ELF-1 (cell line): ENCODE measurements at places on chromosomes 2 and 18.

DNA sequence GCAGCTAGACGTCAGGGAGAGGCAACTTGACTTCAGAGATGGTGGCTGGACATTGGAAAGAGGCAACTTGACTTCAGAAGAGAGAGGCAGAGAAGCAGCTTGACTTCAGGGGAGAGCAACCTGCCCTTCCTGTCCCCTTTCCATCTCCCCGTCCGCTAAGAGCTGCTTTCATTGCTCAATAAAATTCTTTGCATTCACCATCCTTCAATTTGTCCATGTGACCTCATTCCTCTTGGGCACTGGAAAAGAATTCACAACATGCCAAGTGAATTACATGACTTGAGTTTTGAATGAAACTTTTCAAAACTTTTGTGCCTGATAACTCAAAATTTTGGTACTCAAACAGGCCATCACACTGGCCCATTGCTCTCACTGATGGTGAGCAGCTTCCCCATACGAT lies 158.9 kb downstream of the DPP4 start:
- no peak for DNase-seq

GRCh38 chr18:58231930-58232329 lies 187.9 kb downstream of the NEDD4L start:
- DNase-seq = no peak

DNA sequence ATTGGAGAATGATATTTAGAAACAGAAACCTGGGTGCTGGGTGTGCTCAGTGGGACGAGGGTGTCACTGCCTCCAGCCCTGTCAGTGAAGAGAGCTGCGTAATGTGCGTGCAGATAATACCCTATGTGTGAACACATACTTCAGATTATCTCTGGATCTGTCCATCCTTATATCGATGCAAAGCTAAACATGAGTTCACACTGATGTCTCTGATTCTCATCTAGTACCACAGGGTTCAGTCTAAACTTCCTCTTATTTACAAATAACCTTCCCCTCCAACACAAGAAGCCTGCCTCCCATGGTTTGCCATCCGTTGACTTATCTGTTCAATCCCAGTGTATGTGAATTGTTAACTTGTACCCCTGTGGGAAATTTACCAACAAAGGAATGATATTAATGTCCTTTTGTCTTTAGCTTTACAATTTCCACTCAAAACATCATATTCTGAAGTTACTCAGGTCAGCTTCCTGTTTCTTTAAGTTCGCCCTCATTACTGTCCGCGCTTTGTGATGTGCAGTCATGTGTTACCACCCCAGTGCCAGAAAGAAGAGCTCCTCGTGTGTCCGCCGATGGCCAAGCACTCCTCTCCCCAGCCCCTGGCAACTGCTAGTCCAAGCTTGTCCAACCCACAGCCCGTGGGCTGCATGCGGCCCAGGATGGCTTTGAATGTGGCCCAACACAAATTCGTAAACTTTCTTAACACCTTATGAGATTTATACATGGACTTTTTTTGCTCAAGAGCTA lies 108.2 kb downstream of the RTP5 start:
- no peak for DNase-seq

DNA sequence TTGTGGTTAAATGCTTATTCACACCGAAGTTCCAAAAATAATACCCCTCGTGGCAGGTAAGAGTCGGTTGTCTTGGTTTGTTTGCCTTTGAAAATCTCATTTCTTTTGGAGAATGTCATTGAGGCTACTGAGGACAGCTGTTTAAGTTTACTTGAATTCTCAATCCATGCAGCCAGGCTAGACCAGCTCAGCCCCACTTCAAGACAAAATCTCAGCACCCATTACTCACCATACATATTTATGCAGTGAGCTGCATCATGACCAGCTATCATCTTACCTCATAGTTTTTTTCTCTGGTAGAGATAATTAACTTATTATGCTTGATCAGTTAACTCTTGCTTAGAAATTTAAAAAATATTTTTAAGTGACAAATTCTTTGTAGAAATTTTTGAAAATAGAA lies 115.9 kb downstream of the HAUS1 start:
- no peak for DNase-seq

DNA sequence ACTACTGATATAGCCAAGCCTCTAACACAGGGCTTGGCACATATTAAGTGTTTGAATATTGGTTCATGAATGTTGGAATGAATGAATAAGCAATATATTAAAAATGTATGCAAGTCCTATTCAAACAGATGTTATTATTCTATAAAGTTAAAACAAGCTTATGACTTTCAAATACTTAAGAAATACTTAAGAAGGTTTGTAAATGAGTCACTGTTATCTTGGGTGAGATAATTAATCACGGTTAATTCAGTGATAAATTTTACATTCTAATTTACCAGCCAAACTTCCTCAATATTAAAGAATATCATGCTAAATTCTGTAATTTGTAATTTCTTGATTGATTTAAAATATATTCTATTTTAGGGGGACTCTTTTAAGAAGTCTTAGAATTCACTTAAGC lies 74.8 kb downstream of the RBMS1 start:
- DNase-seq = no peak

GRCh38 chr2:191265311-191266170 lies 20.3 kb downstream of the MYO1B start:
- no peak for DNase-seq

- no peak for DNase-seq
Measured at GRCh38 chr2:43228756-43229659, 2.6 kb upstream of the ZFP36L2 start.

DNA sequence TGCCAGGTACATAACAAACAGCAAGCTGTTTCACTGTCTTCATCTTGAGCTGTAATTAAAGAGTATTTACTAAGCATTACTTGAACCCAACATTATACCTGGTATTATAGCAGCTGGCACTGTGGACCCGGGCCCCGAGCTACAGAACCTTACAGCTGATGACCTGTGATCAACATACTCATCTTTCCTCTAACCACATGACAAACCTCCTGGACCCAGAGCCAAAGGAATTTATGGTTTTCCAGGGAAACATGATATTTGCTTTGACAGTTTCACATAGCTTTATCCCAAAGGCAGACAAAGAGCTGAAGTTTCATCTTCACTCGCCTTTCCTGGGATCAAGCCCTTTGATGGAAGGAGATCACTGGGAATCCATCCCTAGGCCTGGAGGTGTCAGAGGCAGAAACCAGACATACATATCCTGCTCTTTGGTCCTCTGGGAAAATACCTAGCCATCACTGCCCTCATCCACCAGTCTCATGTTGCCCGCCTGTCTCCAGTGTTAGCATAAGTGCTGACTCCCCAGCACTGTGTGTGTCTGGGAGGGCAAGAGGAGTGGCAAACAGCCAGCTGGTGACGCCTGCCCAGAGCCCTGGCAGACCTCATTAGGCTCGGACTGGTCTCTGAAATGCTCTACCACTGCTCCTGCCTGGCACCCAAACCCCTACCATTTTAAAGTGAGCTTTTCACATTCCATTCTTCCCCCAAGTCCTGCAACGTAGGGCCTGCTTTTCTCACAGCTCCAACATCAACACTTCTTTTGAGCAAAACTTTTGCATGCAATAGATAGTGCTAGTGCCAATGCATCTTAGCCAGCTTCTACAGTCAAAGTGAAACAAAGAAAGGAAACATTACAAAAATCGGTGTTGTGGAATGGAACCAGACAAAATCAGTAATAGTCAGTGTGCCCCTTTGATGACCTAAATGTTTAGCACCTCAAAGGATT lies 138.8 kb upstream of the CTAGE1 start:
- peak; percentile 25 for DNase-seq

GRCh38 chr2:119276864-119277263 lies 53.2 kb downstream of the STEAP3 start:
- DNase-seq = no peak

GRCh38 chr2:152411154-152411553 lies 76.2 kb downstream of the FMNL2 start:
- DNase-seq = no peak

DNA sequence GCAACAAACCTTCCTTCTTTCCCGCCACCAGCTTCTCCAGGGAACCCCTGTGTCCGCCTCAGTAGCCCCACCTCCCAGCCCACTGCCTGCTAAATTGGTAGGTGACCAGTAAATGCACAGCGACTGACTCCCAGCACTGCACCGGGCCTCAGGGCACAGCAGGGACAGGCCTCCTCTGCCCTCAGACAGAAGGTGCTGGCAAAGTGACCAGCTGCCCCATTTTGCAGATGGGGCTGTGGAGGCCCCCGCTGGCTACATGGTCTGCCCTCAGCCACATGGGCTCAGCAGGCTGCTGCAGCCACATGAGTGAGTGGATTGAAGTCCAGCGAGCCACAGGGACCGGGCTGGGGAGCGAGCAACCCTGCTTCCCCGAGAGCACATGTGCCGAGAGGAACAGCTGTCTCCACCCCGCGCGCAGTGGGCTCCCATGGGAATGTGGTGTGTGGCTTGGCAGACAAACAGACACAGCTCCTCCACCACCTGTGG lies 7.8 kb upstream of the NPPC start:
- DNase-seq = no peak

- peak; percentile 69 for DNase-seq
Measured at GRCh38 chr2:230902180-230902899, 22.7 kb downstream of the GPR55 start.

GRCh38 chr18:32472841-32473240 lies 2.2 kb upstream of the GAREM1 start:
- no peak for DNase-seq

GRCh38 chr2:176702131-176702530 lies 432.9 kb downstream of the MTX2 start:
- no peak for DNase-seq
